ENCODE measurements at places on chromosomes 2 and 18.

- no peak for DNase-seq
These were observed 2.0 kb downstream of the COLEC11 start for GRCh38 chr2:3596901-3597417.

GRCh38 chr18:11981192-11981542 is at the start of gene IMPA2:
Gene IMPA2 (plus strand): TSS chr18:11981507. CDS start chr18:11981670, 163 bp downstream.
- DNase-seq: no peak

GRCh38 chr2:101412092-101412694 is 24.9 kb upstream of the CREG2 start:
- no peak for DNase-seq

DNA sequence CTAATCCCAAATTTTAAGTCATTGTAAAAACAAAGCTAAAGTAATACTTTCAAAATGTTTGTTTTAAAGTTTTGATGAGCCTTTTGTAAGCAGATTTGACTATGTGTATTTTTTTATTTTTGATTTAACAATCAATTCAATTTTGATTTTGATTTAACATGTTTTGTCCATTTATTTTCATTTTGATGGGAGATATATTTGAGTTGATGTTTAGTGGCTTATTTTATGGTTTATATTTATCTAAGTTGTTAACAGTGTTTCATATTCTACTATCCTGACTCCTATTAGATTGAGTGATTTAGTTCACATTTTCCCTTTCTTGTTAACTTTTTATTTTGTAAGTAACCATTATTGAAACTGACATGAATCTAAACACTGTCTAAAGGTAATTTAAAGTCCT is 44.7 kb downstream of the TMEM18 start:
- no peak for DNase-seq

DNA sequence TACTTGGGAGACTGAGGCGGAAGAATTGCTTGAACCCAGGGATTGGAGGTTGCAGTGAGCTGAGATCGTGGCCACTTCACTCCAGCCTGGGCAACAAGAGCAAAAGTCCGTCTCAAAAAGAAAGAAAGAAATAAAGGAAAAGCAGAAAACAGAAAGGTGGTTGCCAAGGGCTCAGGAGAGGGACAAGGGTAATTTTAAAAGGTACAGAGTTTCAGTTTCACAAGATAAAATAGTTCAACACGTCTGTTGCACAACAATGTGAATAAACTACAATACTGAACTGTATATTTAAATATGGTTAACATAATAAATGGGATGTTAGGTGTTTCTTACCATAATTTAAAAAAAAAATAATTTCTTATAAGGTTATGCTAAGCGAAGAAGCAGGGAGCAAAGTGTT is 12.9 kb downstream of the RPS27A start:
- DNase-seq: no peak

GRCh38 chr2:19743641-19744040 is 158.1 kb downstream of the TTC32 start:
- DNase-seq: no peak

DNA sequence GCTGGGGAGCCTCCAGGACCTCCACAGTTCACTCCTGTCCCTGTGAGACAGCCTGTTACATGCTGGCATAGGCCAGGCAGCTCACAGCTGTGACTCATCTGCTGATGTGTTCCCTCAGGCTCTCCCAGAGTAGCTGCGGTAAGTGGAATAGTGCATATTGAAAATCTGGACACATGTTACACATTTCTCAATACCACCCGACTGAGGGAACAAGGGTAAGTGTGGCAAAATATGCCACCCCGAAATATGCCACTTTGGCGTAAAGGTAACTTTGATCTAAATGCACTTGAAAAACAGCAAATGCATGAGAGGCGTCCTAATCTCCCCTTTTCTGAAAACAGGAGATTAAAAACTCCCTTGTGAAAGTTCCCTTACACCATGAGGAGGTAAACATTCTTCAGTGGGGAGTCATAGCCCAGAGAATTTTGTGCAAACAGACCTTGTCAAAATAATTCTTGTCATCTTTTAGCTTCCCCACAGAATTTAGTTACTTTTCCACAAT is 557.9 kb downstream of the CCDC85A start:
- no peak for DNase-seq

DNA sequence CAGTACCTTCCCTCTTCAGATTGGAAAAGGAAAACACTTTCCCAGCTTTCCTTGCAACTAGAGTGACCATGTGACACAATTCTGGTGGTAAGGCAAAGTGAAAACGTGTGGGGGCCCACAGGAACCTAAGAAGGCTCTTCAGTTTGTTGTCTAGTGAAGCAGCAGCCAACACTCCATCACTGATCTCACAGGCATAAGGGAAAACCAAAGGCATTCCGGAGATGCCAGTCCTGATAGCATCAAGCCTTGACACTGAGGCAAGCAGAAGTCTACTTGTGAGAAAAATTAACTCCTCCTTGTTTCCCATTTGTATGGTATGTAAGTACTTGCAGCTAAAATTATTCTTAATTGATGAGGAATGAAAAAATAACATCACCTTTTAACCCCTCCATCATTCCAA is 88.3 kb downstream of the ETAA1 start:
- DNase-seq: no peak

DNA sequence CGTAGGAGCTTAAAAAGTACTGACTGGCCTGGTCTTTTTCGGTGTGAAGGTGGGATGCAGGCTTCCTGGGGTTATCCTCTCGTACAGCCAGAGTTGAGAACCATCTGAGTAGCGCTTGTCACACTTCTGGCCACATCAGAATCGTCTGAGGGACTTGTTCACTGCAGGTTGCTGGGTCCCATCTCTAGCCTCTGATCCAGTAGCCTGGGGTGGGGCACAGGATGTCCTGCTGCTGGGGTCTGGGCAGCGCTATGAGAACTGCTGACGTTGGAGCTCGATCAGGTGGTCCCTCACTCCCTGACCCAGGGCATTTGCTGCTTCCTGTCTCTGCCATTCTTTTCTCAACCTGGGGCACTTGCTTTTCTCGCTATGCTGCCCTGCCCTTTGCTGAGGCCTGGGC is 7.1 kb upstream of the IL1R2 start:
- no peak for DNase-seq

GRCh38 chr2:170671079-170671478 is 44.1 kb upstream of the SP5 start:
- DNase-seq: no peak

DNA sequence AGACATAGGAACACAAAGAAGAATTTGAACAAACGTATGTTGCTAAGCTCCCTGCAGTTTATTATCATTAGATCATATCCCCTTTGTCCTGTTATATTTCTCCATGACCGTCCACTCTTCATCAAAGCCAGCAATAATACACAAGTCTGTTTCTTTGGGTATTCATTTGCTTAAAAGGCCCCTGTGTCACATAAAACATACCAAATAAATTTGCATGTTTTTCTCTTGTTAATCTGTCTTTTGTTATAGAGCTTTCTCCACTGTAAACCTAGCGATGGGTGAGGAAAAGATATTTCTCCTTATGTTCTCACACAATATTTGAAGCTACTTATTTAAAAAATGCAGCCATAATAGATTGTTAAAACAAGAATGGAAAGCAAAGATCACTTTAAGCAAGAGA is 42.9 kb upstream of the REL start:
- no peak for DNase-seq

DNA sequence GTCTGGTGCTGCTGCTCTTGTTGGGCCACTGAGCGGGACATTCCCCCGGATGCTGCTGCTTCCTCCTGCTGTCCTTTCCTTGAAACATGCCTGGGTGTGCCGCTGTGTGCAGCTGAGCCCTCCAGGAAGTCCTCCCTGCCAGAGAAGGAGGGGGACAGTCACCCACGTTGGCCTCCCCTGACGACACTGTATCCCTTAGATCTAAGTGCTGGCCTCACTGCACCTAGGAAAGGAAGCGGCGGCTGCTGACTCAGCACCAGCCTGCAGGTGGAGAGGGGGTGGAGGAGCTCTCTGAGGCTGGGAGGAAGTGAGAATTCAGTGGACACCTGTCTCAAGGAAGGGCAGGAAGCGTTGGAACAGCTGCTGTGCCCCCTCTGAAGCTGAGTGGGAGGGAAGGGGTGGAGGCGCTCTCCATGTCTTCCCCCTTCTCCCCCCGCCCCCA is 239.8 kb downstream of the HAUS1 start:
- peak; percentile 37 for DNase-seq

GRCh38 chr2:64666810-64667438 is 13.2 kb upstream of the SERTAD2 start:
- DNase-seq: no peak

DNA sequence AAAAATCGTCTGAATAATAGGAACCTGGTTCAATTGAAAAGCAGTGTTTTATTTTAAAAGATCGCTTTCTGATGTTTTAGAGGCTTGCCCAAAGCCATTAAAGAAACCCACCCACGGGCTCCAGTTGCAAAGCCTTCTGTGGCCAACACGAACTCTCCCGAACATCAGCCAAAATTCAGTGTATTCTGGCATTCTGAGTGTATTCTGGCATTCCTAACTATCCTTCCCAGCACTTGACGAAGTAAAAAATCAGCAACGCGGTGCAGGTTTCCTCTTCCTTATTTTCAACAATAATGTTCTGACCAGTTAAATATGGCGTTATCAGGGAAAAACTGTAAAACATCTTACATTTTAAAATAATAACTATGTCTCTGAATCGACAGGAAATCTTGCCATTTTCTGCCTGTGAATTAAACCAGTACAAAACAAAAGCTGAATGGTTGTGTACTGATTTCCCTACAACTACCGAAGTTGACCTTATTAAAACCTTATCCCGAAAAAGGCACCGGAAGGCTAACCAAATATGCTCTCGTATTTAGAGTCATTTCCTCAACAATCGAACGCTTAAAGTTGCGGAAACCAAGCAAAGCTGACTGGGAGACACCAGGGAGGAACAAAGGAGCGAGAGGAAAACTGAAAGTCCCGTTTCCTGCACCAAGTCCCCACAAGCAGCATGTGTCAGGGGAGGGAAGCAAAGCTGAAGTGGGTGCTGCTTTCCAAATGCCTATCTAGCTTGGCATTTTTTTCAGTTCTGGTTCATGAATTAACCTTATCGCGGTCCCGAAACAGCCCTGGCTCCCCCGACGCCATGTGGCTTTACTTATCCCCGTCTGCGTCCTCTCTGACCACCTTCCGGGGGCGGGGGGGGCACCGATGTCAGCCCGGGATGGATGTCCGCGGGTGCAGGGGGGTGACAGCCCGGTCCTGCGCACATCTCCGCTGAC is 44.3 kb downstream of the ZNF516 start:
- peak; percentile 3 for DNase-seq

DNA sequence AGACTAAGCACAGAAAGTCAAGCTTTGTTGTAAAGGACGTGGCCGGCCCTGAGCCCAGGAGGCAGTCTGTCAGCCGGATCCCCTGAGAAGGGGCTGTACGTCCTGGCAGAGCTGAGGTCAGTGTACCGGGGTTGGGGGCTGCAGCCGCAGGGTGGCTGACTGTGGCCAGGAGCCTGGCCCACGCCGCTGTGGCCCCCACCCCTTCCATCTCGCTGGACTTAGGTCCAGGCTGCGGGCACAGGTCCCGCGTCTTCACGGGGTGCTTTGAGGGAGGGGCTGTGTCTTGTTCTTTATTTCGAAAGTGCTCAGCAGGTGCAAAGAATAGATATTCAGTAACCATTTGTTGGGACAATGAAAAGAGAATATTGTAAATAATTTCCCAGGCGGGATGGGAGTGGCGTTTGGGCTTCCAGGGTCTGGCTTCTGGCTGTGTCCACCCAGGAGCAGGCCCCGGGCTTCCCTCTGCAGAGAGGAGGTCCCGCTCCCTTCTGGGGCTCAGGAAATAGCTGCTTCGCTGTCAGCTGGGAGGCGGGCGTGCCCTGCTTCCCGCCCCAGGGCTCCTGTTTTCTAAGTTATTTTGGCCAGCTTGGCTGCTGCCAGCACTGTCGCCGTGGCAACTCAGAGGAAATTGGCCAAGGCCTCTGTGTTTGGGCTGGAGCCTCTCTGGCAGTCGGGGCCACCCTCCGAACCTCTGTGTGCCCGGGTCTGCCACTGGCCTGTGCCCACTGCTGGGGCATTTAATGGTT is 7.4 kb downstream of the NFATC1 start:
- DNase-seq: no peak

DNA sequence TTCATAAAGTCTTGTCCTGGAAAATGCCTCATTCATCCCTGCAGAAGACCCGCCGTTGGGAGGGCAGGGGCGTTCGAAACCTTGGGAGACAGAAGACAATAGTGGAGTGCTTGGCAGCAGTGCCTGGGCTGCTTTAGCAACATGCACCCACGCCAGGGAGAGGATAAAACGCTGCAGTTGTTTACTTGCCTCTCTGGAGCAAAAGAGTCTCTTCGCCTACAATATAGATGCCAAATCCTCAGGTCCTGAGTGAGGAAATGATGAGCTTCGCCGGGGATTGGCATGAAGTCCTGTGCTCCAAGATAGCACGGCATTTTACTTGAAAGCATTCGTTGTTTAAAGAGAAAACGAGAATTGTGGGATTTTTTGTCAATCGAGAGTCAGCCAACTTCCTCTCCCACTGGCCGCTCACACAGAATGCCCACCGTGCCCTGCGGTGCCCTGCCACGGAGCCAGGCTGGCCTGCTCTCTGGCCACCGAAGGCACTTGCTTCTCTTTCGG is 152.5 kb upstream of the POU3F3 start:
- DNase-seq: no peak

DNA sequence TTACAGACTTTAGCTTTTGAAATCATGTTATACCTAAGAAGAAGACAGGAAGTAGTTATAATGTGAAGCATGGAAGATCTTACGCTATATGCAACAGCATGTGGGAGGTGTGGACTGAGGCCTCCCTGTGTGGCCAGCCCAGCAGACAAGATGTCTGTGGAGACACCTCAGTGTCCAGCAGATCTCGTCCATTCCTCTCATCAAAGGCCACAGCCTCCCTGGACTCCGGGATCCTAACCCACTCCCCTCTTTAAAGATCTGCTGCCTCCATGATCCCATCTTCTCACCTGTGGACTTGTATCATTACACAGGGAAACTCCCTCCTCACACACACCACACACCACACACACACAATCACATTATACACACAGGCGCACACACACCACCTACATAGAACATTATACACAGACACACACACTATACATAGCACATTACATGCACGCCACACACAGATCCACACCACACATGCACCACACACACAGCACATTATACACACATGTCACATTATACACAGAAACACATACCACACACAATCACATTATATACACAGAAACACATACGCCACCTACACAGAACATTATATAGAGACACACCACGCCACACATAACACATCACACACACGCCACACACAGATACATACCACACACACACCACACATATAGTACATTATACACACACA is 89.5 kb downstream of the PXDN start:
- DNase-seq: no peak

- no peak for DNase-seq
These were observed 18.6 kb downstream of the LYPD1 start for GRCh38 chr2:132651115-132652045.

DNA sequence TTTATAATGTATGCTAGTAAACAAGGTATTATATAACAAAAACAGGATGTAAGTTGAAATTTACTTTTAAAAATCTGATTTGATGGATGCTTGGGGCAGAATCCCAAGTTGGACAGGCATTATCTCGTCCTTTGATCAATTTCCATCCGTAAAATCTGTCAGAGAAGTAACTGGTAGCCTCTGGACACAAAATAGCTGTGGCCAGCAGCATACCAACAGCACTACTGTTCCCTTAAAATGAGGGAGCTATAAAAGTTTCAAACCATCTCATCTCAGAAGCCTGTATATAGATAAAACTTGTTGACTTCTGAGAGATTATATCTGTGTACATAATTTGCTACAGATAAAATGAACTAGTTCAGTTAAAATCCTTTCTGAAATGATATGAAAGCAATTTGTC is 14.7 kb upstream of the METAP1D start:
- DNase-seq: no peak

GRCh38 chr2:37831081-37831780 is 93.9 kb upstream of the RMDN2 start:
- no peak for DNase-seq

- DNase-seq: no peak
These were observed 92.6 kb downstream of the CD8B2 start for GRCh38 chr2:106579750-106580197.

GRCh38 chr2:101432411-101433181 is 42.3 kb downstream of the RFX8 start:
- peak; percentile 6 for DNase-seq

All from activated CD4-positive, alpha-beta T cell treated with anti-CD3 and anti-CD28 coated beads, Interleukin-2, Interleukin-4, amounts not matched to agents 100 ng/mL and 50 ng/mL, durations not matched to agents 16 hours and 8 hours (primary cell).